CD4-positive, alpha-beta T cell treated with Interleukin-17A for 1 hour (primary cell): ENCODE measurements at places on chromosomes 3 and 15.

DNA sequence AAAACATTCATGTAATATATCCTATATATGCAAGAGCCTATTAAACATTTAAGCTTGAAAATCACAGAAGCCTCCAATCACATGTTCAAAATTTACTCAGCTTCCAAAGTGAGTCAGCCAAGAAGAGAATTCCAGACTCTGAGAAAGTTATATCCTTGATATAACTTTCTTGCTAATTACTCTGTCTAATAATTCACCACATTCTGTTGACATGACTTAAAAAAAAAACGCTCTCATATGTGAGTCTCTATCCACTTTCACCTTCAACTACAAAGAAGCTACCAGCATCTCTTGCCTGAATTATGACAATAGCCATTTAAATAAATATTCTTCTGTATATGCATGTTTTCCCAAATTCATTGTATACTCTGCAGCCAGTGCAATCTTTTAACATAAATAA lies 1116.3 kb upstream of the CADM2 start:
- DNase-seq = no peak

DNA sequence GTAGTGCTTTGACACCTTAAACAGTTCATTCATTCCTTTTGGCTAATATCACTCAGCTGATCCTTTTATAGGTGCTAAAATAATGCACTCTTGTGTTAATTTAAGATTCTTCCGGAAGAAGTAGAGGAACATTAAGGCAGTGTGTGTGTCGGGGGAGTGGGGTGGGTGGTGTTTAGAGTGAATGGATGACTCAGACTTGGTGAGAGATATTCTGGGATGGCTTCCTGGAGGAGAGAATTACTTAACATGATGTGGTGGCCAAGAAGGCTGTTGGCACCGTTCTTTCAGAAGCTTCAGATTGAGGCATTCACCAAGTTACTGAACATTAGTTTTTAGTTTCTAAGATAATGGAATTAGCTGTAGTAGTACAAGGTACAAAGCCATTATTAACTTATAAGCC lies 125.6 kb upstream of the ROPN1 start:
- DNase-seq = no peak

DNA sequence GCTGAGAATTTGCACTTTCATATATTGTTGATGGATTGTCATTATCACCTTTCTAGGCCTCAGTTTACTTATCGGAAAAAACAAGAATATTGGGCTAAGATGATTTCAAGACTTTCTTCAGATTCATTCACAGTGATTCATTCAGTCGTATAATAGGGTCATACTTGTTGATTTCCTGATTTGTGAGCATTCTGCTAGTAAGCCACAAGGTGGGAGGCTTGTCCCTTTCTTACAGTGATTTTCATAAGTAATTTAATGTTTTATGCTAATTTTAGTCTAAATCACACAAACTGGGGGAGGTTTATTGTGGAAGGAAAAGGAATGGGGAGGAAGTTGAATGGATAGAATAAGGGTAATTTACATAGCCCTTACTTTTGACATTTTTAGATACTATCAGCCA lies 126.8 kb upstream of the GOLGA6L4 start:
- DNase-seq = no peak

GRCh38 chr3:53806182-53807116 lies 39.8 kb downstream of the CHDH start:
- DNase-seq = no peak

- no peak for DNase-seq
These were observed 459.4 kb upstream of the TPRG1 start for GRCh38 chr3:188712248-188712924.

GRCh38 chr3:66656609-66657008 lies 155.8 kb upstream of the LRIG1 start:
- DNase-seq = no peak

DNA sequence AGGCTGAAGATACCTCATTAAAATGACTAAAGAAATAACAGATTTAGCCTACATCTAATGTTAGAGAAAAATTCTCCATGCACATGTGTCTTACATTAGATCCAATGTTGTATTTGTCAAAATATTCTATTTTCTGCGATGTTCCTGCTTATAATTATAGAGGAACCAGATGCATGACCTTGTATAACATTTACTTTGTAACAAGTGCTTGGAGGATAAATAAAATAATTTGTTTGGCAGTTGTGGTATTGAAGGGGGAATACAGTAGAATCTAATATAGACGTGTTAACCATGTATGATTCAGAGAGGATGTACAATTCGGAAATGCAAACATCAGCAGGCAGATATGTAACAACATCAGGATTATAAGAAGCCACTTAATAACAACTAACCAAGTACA lies 922.2 kb downstream of the TUSC7 start:
- DNase-seq = no peak

DNA sequence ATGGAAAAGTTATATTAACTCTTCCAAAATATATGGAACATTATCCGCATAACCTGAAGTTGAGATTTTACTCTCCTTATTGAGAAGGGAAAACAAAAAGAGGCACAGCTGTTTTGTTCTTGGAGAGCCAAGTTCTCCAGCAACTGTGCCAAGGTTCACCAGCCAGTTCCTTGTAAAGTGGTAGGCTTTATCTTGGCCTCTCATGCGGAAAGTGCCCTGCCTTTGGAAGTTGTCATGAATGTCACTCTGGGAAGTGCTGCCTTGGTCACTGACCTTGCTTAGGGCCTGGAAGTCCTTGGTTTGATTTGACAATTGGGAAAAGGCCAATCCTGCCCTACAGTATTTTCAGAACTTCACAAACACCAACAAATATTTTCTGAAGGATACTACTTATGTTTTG lies 44.2 kb upstream of the THRB start:
- no peak for DNase-seq

- DNase-seq = no peak
These were observed 249.9 kb upstream of the CTDSPL start for GRCh38 chr3:37611771-37612170.

- peak; percentile 15 for DNase-seq
These were observed at the start of gene TMEM108 for GRCh38 chr3:133038089-133038730. Gene TMEM108 (plus strand): TSS chr3:133038391.

DNA sequence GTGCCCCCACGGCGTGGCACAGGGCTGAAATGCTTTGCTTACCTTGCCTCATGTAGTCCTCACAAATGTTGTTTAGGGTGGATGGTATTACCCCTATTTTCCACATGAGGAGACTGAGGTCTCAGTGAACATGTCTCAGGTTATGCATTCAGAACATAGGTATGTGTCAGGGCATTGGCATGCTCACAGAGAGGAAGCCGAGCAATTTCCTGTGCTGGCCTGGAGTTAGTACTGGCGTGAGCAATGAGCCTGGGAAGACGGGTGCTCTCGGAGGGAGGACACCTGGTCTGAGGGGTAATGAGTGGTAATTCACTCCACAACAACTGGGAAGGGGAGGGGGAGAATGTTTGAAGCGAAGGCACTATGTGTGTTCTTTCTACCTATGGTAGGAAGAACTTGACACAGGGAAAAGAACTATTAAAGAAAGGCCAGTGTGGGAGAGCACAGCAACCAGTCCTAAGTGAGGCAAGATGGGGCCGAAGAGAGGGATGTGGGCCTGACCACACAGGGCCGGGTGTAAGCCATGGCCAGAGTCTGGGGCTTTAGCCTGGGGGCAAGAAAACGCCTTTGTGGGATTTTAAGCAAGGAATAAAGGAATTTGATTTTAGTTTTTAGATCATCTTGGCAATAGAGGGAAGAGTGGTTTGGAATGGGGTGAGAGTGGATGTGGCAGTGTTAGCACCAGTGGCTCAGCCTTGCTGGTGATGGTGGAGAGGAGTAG lies 4.9 kb upstream of the FAM131A start:
- DNase-seq = no peak

DNA sequence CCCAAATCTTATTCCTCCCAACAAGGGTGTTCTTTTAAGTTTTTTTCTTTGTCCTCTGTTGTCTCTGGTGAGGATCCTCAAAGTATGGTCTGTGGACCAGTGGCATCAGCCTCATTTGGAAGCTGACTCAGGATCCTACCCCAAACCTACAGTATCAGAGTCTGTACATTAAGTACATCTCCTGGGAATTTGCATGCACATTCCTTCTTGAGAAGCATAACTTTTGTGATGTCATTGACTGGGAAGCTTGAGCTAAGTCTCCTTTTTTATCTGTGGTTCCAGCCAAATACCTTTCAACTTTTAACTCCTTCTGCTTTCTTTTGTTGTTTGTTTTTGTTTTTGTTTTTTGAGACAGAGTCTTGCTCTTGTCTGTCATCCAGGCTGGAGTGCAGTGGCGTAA lies 40.5 kb downstream of the ARMC8 start:
- DNase-seq = no peak
